ENCODE measurements at places on chromosomes 2 and 18.

DNA sequence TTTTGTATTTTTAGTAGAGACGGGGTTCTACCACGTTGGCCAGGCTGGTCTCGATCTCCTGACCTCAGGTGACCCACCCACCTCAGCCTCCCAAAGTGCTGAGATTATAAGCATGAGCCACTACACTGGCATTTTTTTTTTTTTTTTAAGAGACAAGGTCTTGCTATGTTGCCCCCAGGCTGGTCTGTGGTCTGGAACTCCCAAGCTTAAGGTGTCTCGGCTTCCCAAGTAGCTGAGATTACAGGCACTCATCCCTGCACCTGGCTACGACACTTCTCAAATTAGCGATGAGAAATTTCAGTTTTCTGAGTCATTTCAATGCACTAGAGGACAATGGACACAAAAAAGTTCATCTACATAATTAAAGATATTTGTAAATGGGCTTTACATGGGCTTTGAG lies 36.6 kb upstream of the TCF7L1 start:
- no peak for DNase-seq

DNA sequence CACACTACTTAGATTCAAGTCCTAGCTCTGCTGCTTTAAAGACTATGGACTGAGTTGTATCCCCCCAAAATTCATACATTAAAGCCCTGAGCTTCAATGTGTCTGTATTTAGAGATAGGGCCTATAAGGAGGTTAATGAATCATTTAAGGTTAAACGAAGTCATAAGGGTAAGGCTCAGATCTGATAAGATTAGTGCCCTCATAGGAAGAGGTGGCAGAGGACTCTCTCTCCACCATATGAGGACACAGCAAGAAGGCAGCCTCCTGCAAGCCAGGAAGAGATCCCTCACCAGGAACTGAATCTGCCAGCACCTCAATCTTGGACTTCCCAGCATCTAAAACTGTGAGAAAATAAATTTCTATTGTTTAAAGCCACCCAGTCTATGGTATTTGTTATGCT lies 3.1 kb upstream of the CYTIP start:
- DNase-seq = no peak

DNA sequence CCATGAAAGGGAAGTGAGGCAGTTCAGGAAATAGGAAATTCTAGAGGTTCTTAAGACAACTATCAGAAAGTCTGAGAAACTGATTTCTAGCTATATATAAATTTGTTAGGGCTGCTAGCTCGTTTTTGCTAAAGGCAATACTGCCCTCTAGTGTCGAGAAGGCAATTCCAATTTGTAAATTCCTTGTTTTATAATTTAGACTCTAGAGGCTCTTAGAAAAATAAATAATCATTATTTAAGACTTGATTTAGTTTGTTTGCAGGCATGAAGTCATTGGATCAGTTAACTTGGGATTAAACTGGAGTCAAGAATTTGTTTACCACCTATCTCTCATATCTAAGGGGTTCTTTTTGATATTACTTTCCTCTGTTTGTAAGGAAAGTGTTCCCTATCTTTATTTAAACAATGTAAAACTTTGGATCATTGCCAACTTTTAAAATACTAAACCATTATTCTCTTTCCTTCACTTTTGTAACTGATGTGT lies 66.2 kb downstream of the ACVR2A start:
- DNase-seq = no peak

GRCh38 chr2:9945596-9945995 lies 5.9 kb upstream of the GRHL1 start:
- no peak for DNase-seq

GRCh38 chr2:86518481-86518880 lies 44.8 kb downstream of the CHMP3 start:
- DNase-seq = no peak

DNA sequence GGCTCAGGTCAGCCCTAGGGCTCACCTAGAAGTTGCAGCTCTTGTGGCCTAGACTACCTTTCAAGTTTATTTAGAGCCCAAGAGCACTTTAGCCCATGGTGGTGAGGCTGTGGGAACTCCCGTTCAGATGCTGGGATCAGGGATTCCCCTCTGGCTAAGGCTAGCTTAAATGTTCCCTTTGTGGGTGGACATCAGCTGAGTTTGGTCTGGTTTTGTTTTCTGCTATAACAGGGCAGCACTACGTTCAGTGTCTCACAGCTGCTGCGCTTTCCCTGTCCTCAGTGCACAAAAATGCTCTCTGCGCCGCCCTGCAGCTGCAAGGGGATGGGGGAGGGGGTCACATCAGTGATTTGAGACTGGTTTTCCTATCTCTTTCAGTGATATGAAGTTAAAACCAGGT lies 170.5 kb upstream of the KCNJ3 start:
- no peak for DNase-seq

GRCh38 chr2:29129586-29130281 lies 14.5 kb downstream of the CLIP4 start:
- DNase-seq = no peak

DNA sequence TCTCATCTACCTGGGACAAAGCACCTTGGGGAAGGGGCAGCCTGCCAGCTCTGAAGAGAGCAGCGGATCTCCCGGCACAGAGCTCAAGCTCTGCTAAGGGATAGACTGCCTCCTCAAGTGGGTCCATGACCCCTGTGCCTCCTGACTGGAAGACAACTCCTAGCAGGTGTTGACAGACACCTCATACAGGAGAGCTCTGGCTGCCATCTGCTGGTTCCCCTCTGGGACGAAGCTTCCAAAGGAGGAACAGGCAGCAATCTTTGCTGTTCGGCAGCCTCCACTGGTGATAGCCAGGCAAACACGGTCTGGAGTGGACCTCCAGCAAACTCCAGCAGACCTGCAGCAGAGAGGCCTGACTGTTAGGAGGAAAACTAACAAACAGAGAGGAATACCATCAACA lies 549.9 kb upstream of the LRATD1 start:
- DNase-seq = no peak

DNA sequence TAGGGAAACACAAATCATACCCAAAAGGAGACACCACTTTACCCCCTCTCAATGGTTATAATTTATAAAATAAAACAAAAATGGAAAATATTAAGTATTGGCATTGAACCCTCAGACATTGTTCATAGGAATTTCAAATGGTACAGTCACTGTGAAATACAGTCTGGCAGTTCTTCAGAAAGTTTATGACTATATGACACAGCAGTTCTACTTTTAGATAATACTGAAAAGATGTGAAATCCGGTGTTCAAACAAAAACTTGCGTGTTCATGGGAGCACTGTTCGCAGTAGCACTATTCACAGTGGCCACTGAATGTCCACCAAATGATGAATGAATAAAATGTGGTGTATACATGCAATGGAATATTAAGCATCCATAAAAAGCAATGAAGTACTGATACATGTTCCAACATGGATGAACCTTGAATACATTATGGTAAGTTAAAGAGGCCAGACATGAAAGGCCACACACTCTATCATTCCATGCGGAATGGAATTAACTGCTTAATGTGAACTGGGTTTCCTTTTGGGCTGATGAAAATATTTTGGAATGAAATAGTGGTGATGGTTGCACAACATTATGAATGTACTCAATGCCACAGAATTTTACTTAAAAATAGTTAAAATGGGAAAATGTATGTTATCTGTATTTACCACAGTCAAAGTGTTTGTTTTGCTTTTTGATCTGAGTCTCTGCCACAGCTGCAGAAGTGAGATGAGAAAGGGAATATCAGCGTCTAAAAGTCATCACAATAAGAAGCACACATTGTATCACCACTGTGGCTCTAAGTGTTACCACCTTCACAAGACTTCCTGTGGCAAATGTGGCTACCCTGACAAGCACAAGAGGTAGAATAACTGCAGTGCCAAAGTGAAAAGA lies 864.6 kb downstream of the SUCLG1 start:
- DNase-seq = no peak

- DNase-seq = no peak
Observed at GRCh38 chr2:54041135-54041534, 70.3 kb upstream of the PSME4 start.

GRCh38 chr2:96146153-96146880 lies 1.1 kb upstream of the DUSP2 start:
- DNase-seq = peak; percentile 80

DNA sequence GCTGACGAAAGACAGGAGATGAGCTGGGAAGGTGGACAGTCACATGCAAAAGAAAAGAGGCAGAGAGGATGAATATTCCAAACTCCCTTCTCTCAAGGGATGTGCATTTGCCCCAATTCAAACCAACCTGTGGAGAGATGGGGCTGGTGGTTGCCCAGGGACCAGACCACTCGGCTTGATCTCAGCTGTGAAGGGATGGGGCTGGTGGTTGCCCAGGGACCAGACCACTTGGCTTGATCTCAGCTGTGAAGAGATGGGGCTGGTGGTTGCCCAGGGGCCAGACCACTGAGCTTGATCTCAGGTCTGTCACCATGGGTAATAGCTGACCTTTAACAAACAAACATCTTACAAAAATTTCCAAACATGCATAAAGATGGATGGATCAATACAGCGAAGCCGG lies 42.5 kb upstream of the SALL3 start:
- no peak for DNase-seq

- DNase-seq = no peak
Observed at GRCh38 chr2:70921031-70921430, 14.7 kb upstream of the ATP6V1B1 start.

- DNase-seq = no peak
Observed at GRCh38 chr2:117557626-117558025, 256.9 kb upstream of the DDX18 start.

DNA sequence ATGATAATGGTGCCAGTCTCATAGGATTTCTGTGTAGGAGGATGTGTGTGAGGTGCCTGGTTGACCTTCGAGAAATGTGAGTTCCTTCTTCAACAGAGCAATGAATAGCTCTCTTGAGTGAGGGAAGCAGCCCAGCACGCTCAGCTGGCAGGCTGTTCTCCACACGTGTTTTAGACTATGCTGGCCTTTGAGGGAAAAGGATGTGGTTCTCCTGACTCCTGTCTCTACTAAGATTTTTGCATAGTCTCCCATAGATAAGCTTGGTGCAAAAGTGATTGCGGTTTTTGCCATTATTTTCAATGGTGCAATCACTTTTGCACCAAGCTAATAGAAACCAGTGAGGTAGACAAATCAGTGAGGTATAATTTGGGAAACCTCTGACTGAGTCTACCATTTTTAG lies 284.1 kb downstream of the SLC4A3 start:
- no peak for DNase-seq

- no peak for DNase-seq
Observed at GRCh38 chr2:65393743-65394422, 38.5 kb downstream of the SPRED2 start.

DNA sequence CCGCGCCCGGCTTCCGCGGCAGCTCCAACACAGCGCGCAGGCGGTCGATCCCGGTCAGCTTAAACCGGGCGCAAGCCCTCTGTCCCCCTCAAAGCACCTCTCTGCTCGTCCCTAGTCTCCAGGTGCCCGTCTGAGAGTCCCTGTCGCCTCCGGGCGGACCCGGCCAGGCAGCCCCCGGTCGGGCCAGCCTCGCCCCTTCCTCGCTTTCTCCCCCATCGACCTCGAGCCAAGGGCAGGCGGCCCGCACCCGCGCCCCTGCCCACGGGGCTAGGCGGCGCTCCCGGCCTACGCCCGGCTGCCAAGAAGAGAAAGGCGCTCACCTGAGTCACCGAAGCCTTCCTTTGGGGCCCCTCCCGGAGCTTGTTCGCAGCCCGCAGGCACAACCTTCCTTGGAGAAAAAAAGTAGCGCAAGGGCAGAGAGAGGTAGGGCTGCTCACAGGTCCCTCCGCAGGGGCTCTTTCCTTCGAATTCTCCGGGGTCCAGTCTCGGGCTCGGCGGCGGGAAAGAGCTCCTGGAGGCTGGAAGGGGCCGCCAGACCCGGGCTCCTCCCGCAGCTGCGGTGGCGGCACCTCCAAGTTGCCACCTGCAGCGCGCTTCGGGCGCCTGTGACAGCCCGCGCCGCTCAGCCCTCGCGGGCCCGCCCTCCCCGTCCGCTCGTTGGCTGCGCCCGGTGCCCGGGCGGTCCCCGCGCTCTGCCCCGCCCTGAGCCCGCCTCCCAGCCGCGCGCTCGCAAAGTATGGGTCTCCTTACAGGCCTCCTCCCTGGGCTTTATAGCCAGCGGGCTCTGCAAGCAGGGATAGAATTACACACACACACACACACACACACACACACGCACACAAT lies 86.5 kb upstream of the EPB41L3 start:
- no peak for DNase-seq

GRCh38 chr2:28083476-28083875 lies 192.9 kb downstream of the BABAM2 start:
- DNase-seq = no peak

DNA sequence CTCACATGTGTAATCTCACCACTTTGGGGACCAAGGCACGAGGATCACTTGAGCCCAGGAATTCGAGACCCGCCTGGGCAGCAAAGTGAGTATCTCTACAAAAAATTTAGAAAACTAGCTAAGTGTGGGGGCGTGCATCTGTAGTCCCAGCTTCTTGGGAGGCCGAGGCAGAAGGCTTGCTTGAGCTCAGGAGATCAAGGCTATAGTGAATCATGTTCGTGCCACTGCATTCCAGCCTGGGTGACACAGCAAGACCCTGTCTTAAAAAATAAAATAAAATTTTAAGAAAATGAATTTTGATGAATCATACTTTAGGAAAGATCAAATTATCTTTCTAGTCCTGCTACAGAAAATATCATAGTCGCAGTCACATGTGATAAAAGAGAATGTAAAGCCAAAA lies 46.9 kb downstream of the CABYR start:
- DNase-seq = no peak

DNA sequence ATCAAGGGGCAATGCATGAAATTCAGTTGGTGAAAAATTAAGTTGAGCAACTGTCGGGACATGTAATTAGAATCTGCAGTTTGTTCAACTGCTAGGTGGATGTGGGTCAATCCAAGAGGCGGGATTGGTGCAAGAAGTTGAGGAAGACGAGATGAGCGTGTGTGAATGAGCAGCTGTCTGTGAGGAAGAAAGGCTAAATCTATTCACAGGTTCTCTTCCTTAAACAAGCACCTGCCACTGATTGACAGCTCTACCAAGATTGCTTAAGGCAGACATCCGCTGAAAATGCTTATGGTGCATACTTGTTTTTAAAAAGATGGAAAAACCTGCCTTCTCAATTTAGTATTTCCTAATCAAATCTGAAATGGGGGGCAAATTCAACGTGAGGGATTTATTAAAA lies 323.4 kb upstream of the THUMPD2 start:
- no peak for DNase-seq

DNA sequence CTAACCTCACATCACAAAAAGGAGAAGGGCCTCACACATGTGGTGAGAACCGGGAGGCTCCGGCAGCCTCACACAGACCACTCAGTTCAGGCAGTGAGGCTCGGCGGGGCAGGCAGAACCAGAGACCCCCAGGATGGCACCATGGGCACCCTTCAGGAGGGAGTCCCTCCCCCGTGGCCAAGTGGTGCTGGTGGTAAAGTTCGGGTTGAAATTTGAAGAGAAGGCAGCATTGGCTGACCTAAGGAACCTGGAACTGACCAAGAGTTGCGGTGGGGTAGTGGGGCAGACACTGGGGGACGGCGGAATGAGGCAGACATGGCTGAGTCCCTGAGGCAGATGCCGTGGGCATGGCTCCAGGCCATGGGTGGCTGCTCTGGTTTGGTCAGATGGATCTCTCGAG lies 239.3 kb upstream of the MYT1L start:
- DNase-seq = no peak
